ENCODE measurements at places on chromosomes 13 and 19.

- DNase-seq: no peak
These were observed 56.8 kb downstream of the THSD1 start for GRCh38 chr13:52348983-52349780.

- DNase-seq: no peak
These were observed 33.3 kb upstream of the SPATA13 start for GRCh38 chr13:24127116-24127631.

DNA sequence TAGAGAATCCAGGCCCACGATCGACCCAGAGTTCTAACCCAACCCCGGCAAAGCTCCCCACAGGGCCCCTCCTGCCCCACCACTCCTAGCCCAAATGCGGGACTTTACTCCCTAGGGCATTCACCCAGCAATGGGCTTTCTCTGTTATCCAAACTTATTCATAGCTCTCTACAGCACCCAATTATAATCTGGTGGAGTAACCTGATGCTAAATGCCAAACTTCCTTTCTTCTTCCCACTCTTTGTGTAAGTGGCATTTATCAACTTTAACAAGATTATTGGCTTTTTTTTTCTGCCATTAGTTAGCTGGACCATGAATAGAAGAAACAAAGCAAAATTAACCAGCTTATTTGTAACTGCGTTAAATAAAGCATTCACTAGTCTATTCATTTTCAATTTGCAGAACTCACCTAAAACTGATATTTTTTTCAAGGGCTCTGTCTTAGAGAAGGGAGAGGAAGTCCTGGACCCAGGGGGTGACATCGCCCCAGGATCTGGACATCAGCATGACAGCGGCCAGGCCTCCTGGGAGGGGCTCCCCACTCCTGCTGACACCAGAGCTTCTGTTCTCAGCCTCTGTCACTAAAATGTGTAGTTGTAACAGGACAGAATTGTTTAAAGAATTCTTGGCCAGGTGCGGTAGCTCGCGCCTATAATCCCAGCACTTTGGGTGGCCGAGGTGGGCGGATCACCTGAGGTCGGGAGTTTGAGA lies 1.5 kb downstream of the FAM124A start:
- no peak for DNase-seq

DNA sequence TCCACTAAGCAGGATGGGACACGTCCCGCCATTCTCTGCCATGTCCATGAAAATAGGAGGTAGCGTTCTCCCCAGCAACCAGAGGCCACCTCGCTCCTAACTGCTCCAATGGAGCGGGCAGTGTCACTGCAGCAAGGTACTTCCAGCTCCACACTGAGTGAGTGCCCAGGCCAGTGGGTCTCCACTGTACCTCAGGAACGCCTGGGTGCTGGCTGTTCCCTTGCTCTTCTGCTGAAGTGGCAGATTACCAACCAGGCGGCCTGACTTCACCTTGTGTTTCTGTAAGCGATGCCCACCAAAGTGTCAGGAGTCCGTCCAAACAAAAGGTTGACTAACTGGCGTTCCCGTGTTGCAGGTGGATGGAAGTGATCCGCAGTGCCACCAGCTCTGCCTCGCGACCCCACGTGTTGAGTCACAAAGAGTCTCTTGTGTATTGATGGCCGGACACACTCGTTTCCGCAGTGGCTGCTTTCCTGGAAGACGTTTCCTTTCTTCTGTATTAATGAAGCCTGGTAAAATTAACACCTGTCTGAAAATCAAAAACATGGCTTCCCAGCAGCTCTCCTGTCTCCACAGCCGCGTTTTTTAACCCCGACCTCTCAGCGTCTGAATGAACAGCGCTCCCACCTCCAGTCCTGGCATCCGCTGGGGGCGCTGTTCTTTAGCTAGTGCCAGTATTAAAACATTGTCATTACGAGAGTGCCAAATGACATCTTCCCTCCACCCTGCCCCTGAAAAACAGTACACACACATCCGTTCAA lies 128.8 kb downstream of the STK24 start:
- peak; percentile 42 for DNase-seq

- DNase-seq: no peak
These were observed 15.7 kb downstream of the PRAM1 start for GRCh38 chr19:8486661-8487136.

Data from omental fat pad (tissue), 4 donors.